ENCODE measurements at places on chromosomes 6 and 20. TPM values are rescaled to one million over a fixed set of nuclear protein-coding genes. Genes with fewer than 3 reads are reported as not detected.

DNA sequence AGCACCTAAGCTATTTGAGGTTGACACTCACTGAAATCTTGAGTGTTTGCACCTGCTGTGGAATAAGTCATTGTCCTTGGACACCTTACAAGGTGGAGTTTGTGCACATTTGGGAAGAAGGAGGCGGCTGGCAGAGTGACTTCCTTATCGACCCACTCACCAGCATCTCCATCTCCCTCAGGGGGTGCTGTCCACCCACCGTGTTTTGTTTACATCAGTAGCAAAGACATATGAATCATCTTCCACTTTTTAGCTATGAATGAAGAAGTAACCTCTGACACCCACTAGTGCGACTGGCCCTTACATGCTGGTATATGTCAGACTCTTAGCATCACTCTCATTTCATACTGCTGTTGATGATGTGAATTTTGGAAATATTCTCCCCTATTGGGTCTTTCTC is 119.5 kb upstream of the SGK1 start:
- peak; percentile 61 for DNase-seq

DNA sequence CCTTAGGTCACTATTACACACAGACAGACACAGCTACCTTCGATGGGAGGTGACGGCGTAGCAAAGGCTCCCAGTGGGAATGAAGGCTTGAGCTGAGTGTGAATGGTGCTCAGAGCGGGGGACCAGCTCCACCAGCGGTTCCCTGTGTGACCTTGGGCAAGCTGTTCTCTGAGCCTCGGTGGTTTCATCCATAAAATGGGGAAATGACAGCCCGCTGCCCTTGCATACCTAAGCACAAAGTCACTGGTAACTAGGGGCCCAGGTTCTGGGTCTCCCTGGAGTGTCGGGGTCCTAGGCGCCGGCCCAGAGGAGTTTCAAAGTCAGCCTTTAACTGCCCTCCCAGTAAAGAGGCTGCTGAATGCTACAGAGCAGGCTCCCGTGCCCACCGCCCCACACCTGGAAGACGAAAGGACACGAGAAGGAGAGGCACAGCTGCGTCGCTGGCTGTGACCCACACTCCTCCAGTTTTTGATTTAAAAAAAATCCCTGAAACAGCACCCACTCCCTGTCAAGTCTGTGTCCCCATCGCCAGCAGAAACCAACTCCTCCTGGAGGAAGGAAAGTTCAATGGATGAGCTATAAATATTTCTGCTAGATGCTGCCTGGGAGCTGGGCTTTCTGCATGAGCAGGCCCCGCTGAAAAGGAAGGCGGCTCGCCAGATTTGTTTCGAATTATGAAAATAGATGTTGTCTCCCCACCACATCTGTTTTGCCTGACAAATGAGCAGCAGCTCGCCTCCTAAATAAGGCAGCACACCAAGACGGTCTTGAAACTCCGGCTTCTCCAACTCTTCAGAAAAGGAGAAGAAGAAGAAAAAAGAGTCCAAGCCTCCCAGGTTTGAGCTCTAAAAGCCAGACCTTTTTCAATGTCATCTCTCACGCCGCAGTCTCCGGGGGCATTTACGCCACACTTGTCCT is 27.4 kb downstream of the PMEPA1 start:
- no peak for DNase-seq

BEND6 gene
- 21.4 TPM for total RNA-seq

DNA sequence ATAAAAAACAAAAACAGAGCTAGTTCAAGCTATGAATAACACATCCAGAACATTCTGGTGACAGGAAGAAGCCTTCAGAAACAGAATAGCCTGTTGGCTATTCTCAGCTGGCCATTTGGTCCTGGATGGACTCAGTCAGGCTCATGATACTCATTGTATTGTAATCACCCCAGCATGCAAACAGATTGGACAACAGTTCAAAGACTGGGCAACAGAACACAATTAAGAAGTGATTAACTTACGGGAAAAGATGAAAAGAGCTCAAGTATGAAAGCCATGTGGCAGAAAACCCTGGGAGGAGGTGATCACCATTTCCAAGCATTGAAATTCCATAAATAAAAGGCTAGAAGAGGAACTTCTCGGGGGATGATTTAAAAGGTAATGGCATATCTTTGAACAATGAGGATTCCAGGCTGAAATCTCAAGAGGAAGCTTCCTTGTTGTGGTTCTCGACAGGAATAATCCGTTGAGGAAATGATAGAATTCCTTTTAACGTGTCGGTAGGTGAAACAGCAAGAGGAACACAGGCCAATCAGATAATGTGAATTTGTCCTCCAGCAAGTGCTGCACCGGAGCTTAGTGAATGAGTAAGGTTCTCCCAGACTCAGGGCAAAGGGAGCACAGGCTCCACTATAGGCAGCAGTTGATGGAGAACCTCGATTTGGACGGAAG is 172.4 kb downstream of the BCAS1 start:
- peak; percentile 43 for DNase-seq

ZNF318 gene
- total RNA-seq: 8.4 TPM

DNA sequence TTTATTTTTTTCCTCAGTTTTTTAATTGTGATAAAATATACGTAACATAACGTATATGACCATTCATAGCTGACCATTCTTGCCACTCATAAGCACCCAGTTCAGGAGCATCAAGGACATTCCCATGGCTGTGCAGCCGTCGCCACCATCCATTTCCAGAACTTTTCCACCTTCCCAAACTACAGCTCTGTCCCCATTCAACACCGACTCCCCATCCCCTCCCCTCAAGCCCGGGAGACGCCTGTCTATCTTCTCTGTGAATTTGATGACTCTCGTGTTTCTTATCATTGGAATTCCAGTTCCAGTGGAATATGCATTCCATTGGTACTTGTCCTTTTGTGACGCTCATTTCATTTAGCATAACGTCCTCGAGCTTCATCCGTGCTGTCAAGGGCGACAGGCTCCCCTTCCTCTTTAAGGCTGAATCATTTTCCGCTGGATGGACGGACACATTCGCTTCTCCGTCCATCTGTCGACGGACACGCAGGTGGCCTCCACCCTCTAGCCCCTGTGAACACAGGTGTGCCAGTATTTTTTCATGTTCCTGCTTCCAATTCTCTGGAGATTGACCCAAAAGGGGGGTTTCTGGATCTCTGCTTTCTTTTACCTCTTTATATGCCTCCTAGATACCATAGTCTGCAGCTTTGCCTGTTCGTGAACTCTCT is 88.1 kb downstream of the YTHDF1 start:
- no peak for DNase-seq

DNA sequence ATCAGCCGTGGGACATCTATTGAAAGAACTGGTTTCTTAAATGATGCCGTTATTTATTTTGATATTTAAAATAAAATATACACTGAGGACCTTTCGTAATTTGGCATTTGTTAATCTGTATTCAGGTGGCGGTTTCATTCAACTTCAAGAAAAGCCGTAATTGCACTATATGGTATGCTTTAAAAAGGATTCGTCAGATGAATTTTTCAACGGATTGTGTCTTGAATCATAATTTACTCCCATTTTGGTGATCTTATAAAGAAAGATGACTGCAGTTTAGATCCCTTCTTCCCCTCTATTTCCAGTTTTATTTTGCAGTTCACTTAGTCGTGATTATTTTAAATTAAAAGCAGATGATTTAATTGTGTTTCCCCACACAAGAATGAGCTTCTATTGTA is 761 bp downstream of the KLHL32 start:
- DNase-seq: no peak

PHACTR3 gene
- not detected for total RNA-seq

DNA sequence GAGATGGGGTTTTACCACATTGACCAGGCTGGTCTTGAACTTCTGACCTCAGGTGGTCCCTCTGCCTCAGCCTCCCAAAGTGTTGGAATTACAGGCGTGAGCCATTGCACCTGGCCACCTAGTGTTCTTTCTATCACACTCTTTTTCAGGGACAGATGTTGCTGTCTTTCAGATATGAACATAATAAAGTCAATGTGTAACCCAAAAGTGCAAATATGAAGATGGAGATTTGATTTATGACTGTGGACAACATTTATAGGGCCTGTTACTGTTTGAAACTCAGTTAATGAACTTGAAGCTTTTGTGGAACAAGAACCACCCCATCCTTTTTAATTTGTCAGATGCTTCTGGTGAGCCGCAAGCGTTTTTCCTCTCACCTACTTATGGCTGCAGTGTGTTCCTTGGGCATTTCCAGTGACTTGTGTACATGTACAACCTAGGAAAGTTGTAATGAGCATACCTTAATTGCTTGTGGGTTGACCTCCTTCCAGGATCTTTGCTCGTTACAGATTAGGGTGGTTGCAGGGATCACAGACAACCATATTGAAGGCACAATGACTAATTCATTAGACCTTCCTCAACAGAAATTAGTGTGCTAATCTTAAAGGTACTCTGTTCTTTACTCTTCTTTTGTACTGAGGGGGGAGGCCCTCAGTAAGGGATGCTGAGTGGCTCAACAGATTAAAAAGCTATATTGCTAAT is 6.8 kb downstream of the TBPL1 start:
- DNase-seq: peak; percentile 78

MCM8 gene
- total RNA-seq: 30.4 TPM

DNA sequence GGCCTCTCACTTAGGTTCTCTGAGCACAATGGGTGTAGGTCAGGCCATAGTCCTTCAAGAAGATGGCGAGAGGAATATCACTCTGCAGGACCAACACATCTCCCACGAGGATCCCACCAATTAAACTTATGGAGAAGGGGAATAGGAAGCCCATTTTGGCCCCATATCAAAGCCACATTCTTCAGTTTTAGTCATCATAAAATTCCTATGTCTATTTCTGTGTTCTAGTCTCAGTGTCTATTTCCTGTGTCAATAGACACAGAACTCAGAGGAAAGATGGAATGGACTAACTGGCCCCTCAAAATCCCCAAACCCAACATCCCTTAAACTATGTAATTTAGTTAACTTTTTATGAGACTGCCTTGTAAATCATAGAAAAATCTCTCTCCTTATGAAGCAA is 216.8 kb downstream of the HACE1 start:
- peak; percentile 65 for DNase-seq
